ENCODE measurements at places on chromosomes 16 and 17.
A peak's percentile ranks its signal among the peaks of the same experiment; 100 is the strongest.

GRCh38 chr17:78154903-78155811 is 9.0 kb downstream of the C17orf99 start:
- DNase-seq = no peak

DNA sequence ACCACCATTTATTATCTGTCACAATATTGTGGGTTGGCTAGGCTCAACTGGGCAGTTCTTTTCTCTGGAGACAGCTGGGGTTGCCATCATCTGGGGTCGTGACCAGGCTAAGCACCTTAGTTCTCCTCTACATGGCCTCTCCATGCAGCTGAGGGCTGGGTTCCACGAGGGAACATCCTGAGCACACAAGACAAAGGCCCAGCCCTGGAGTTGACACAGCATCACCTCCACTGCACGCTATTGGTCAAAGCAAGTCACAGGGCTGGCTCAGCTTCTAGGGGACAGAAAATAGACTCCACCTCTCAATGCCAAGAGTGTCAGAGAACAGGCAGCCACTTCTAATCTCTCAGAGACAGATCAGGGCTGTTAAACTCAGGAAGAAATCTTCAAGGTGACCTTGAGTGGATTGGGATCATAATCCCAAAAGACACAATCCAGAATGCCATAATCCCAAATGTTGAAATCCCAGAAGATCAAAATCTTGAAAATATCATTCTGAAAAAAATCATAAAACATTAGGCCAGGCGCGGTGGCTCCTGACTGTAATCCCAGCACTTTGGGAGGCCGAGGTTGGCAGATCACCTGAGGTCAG is 13.0 kb upstream of the USP10 start:
- DNase-seq = no peak

- no peak for DNase-seq
These were observed 112.1 kb downstream of the SNX11 start for GRCh38 chr17:48219617-48220016.

DNA sequence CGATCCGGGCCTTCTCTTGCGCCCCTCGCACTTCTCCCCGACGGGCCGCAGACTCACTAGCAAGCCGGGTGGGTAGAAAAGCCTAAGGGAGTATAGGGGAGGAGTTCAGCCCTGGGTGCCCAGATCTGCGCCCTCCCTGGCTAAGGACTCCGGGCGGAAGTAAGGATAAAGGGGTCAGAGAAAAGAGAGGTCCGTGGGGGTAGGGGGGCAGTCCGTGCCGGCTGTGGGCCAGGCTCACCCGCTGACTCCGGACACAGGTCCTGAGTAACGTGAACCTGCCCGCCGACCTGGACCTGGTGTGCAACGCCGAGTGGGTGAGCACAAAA is 1.8 kb downstream of the NAGS start:
- DNase-seq = no peak

DNA sequence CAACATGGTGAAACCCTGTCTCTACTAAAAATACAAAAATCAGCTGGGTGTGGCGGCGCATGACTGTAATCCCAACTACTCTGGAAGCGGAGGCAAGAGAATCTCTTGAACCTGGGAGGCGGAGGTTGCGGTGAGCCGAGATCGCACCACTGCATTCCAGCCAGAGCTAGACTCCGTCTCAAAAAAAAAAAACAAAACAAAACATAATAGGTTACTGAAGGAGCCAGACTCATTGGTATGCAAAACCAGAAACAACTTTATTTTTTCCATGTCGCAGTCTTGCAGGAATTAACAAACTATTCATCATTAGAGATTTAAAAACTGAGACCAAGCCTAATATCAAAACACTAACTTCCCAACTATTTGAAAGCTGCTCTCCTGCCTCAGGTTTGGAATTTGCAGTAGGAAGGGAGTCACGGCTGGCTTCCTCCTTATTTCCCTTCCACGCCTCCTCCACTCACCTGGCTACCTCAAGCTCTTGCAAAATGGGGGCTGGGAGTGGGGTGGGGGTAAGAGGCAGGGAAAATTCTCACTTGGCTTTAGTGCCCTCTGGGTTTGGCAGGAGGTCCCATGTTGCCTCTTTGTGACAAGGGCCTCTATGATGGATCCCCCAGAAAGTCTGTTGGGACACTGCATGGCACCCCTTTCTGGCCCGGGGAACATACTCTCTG is 34.1 kb upstream of the MYH10 start:
- DNase-seq = no peak

GRCh38 chr16:85469929-85470590 is 143.1 kb upstream of the GSE1 start:
- no peak for DNase-seq

DNA sequence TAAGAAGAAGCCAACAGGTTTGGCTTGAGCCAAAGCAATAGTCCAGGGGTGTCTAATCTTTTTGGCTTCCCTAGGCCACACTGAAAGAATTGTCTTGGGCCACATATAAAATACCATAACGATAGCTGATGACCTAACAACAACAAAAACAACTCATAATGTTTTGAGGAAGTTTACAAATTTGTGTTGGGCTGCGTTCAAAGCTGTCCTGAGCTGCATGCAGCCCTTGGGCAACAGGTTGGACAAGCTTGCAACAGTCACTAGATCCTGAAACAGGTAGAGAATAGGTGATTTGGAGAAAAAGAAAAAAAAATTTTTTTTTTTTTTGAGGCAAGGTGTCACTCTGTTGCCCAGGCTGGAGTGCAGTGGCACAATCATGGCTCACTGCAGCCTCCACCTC is 4.5 kb downstream of the CRYBA1 start:
- DNase-seq = no peak

DNA sequence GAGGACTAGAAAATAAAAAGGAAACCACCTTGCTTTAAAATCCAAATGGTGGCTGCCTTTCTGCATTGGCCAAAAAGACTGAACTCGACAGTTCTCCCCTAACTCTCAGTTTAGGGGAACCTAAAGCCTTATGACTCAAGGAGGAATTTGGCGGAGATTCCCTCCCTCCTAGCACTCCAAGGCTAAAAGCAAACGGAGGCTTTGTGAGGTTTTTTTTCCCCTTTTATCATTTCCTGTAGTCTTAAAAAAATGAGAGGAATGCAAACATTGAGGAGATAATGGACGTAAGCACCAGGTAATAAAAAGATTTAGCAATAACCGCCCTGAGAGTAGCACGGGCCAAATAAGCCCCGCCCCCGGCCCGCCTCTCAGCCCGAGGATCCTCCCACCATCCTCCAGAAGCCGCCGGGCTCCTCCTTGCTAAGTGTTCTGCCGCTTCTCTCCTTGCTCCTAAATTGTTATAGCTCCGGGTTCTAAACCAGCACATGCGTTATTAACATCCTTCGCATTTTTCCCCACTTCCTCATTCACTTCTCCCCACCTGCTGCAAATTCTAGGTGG is 5.8 kb upstream of the KIFC3 start:
- no peak for DNase-seq

- peak; percentile 42 for DNase-seq
These were observed 641 bp downstream of the SBK1 start for GRCh38 chr16:28292731-28293600.

GRCh38 chr16:35200662-35201061 is 1741.2 kb downstream of the TP53TG3F start:
- no peak for DNase-seq

GRCh38 chr17:4617590-4618351 is 23.7 kb downstream of the ALOX15 start:
- DNase-seq = no peak

DNA sequence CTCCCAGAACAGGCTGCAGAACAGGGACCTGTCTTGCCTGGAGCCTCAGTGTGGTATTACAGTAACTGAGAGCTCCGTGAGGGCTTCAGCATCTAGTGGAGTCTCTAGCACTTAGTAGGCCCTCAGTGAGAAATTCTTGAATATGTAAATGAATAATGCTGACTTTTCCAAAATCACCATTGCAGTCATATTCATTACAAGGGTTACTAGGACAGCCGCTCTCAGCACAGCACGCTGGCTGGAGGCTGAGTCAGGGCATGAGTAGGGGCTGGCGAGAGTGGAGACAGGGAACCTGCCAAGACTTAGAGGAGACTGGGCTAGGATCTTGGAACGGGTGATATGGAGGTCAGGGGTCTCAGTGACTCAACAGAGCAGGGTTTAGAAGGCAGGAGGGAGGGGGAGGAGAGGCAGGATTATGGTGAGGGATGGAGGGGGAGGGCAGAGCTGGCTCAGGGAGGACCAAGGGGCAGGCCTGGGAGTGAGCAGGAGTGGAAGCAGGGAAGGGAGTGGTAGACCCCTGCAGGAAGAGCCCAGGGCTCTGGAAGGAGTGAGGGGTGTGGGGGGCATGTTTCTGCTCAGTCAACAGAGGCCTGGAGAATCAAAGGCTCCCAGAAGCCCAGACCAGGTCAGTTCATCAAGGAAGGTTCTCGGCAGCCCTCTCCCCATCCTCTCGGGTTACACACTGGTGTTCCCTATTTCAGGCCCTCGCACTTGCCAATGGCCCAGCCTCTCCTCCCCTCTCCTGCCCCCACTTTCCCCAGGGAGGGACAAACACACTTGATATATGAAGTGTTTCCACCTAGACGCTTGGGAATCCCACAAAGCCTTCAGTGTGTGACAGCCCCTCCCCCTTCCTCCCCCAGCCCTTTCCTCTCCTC is 42.3 kb downstream of the FZD2 start:
- DNase-seq = no peak

- peak; percentile 67 for DNase-seq
These were observed 14.4 kb downstream of the CDIPT start for GRCh38 chr16:29848420-29849297.

- DNase-seq = no peak
These were observed 51.3 kb downstream of the NKD1 start for GRCh38 chr16:50599494-50599893.

DNA sequence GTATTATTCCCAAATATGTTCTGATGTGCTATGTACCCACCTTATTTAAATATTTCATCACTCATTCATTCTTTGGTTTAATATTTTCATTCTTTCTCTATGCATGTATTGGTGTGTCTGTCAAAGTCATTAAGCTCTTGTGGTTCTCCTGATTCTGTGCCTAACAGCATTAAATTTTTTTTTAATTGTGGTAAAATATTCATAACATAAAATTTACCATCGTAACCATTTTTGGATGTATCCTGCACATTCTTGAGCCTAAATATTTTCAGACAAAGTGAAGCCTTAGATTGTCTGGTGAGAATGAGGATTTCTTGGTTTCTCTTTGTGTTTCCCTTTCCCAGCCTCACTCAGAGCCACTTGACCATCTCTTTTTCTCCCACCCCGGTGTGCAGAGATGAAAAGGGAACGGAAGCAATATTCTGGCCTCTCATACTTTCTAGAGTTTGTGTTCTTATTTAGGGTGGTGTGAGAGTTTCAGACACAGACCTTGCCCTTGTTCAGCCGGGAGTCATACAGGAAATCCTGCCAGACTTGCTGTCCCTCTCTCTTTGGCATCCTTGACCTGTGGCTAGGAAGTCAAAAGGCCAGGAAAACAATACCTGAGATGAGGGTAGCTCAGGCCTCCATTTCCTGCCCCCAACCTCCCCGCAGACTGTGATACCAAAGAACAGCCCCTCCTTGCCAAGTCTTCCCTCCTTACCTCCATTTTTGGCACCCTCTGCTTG is 4.9 kb downstream of the CCL5 start:
- no peak for DNase-seq

DNA sequence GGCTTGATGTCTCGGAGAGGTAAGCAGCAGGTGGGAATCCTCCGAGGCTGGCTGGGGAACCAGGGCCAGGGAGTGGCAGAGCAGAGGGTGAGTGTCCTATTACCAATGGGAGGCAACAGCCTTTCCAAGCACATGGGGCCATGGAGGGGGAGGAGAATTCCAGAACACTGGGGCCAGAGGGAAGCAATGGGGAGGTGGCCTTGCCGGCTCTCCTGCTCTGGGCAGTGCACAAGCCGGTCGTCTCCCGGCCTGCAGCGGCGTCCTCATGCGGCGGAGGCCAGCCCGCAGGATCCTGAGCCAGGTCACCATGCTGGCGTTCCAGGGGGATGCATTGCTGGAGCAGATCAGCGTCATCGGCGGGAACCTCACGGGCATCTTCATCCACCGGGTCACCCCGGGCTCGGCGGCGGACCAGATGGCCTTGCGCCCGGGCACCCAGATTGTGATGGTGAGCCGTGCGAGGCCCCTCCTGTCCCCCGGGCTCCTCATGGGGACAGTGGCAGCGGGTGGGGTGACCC is 21.9 kb downstream of the SGSH start:
- DNase-seq = no peak

- DNase-seq = no peak
These were observed 9.2 kb upstream of the CES4A start for GRCh38 chr16:66979011-66979717.

- no peak for DNase-seq
These were observed at the start of gene TBX2 for GRCh38 chr17:61399131-61400065. TBX2 (plus strand) TSS chr17:61399843; CDS start chr17:61400177, 334 bp downstream.

- no peak for DNase-seq
These were observed 25.1 kb downstream of the CCDC57 start for GRCh38 chr17:82187500-82187899.

GRCh38 chr16:65323655-65324237 is 201.9 kb upstream of the CDH11 start:
- no peak for DNase-seq

- DNase-seq = no peak
These were observed 7.5 kb downstream of the CTU2 start for GRCh38 chr16:88713568-88714419.

- no peak for DNase-seq
These were observed 889 bp downstream of the MBTD1 start for GRCh38 chr17:51258756-51259563.

- DNase-seq = peak; percentile 66
These were observed 43.4 kb upstream of the CRHR1 start for GRCh38 chr17:45740553-45741330.

DNA sequence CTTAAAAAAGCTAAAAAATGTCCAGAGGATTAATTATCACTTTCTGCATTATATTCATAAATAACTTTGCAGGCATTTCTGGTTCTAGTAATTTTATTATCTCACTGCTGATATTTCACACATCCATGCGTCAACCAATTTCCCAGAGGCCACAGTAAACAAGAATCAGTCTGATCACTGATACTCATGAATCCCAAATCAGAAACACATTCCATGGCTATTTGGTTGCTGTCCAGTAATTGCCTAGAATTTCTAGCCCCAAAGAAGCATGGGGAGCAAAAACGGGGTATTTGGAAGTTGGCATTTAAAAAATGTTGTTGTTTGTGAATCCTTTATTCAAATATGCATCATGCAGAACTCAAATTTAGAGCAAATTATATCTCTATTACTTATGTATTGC is 244.8 kb downstream of the CDH8 start:
- no peak for DNase-seq

DNA sequence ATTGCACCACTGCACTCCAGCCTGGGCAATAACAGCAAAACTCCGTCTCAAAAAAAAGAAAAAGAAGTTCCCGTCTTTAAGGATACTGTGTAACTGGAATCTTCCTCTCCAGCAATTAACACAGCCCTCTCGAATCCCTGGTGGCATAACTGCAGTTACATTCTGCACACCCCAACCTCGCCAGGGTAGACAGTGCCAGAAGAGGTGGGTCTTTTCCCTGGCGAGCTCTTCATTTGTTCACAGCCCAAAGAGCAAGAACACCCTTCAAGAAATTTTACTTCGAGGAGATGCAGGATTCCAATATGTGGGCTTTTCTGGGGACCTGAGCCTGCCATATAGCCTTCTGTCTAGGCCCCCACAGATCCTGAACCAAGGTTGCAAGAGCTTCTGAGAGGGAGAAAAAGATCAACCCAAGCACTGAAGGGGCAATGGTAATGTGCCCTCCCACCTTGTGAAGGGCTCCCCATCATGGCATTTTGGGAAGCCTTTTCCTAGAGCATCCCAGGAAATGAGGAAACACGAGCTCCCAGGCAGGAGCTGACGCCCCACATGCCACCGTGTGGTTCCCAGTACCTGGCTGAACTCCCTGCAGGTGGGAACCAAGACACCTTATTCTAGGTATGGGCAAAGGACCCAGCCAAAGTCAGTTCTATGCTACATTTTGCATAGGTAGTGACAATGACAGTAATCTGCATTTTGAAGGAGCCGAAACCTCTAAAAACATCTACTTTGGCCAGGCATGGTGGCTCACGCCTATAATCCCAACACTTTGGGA is 26.9 kb downstream of the TK2 start:
- no peak for DNase-seq
